ENCODE measurements at places on chromosomes 5 and 9.

- no peak for DNase-seq
These were observed 56.9 kb upstream of the GALNT10 start for GRCh38 chr5:154133591-154133990.

GRCh38 chr9:27618066-27618465, 44.8 kb upstream of the C9orf72 start:
- DNase-seq = no peak

DNA sequence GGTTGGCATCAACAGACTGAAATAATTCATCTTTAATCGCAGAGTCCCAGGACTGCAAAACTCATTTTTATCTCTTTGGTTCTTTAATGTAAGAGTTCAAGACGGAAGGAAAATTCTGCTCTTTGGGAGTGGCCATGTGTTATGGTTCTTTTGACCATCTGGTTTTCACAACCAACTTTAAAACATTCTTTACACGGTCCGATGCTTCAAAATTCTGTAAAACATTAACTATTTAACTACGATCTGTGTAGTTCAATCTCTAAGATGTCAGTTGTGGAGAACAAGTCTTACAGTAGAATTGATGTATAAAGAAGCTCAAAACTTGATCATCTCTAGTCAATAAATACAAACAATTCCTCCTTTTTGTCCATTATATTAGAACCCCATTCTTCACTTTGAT, 83.0 kb downstream of the CMYA5 start:
- DNase-seq = no peak

- DNase-seq = peak; percentile 26
These were observed 1.2 kb downstream of the CDKN2B-AS1 start for GRCh38 chr9:21995666-21996398.

DNA sequence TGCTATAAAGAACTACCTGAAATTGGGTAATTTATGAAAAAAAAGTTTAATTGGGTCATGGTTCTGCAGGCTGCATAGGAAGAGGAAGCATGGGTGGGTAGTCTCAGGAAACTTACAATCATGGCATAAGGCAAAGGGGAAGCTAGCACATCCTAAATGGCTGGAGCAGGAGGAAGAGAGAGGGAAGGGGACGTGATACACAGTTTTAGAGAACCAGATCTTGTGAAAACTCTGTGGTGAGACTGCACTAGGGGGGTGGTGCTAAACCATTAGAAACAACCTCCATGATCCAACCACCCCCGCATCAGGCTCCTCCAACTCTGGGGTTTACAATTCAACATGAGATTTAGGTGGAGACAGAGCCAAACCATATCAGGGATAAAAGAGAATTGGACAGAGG, 624.2 kb downstream of the PRR16 start:
- no peak for DNase-seq

DNA sequence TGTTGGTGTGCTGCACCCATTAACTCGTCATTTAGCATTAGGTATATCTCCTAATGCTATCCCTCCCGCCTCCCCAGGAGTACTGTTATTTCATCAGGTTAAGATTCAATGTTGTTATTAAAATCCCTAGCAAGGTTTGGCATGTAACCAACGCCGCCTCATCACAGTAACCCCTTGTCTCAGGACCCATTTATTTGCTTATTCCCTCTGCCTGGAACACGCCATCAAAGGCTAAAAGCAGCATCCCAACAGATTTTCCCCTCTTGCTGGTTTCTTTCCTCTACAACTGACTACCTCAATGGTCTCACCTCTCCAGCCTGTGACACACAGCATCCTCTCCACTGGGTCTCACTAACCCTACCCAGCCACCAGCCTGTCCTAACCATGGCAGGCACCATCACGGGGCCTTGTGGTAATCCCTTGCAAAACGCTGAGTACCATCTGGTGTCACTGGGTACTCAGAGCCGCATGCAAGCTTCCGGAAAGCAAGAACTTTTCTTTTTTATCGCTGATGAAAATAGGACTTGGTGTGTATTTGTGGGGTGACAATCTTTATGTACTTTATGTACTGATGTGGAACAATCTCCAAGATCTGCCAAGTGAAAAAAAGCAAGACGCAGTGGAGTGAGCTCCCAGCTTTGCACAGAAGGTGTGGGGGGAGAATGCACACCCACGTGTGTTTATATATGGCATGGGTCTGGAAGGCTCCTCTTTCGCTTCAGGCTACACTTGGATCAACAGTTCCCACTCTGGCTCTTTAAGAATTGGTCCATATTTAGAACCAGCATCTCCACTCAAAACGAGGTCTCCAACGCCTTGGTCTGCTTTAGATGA, 6.1 kb downstream of the RPS14 start:
- DNase-seq = no peak

- no peak for DNase-seq
These were observed 189.6 kb upstream of the SEMA6A start for GRCh38 chr5:116763987-116764866.

DNA sequence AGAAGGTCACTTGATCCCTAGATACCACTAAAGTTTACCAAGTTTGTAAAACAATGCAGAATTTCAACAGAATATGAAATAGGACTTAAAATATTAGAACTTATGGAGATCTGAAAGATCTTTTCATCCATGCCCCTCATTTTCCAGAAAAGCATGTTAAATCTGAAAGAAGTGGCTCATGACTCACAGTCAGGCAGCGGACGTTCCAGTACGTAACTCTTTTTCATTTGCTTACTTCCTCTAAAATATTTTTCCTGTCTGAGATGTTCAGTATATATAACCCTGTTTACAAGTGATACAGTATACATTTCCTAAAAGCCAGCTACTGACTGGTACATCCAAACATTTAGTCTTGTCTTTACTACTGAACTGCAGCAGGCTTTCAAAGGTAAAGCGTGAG, 22.3 kb downstream of the FBXW2 start:
- DNase-seq = no peak

DNA sequence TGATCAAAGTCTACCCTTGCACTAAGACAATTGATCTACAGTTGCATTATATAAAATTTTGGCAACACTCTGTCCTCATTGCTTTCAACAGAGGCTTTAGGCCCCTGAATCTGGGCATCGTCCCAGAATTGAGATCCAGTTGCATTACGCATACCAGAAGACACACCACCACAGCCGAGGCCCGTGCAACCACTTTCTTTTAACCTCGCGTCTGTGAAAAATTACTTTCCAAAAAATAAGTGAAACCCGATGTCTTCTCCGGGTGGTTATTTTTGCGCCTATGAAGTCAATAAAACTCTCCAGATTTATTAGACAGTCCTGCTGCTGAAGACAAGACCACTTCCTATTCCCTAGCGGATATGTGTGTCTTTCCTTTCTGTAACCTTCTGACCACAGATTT, 52.1 kb upstream of the NFIB start:
- DNase-seq = no peak

DNA sequence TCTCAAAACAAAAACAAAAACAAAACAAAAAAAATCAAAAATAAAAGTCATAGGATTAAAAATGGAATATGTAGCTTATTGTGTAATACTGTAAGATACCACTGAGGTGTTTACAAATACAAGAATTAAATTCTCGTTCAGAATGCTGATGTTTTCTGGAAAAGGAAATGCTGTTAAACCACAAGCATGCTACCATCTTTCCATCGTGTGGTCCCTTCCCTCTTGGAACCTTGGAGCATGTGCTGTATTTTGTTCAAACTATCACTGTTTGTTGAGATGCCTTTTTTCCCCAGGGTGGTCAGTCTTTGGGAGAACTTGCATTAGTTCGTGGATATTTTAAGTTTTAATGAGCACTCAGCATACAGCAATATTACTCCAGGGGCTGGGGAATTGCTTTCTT, 39.7 kb downstream of the SUB1 start:
- no peak for DNase-seq

GRCh38 chr9:15834541-15834940, 281.7 kb downstream of the CCDC171 start:
- no peak for DNase-seq

GRCh38 chr5:82847562-82847961, 229.6 kb downstream of the TMEM167A start:
- DNase-seq = no peak

- no peak for DNase-seq
These were observed 191.0 kb upstream of the S1PR3 start for GRCh38 chr9:88800329-88800682.

- DNase-seq = no peak
These were observed 3.7 kb upstream of the CD274 start for GRCh38 chr9:5446451-5447236.

DNA sequence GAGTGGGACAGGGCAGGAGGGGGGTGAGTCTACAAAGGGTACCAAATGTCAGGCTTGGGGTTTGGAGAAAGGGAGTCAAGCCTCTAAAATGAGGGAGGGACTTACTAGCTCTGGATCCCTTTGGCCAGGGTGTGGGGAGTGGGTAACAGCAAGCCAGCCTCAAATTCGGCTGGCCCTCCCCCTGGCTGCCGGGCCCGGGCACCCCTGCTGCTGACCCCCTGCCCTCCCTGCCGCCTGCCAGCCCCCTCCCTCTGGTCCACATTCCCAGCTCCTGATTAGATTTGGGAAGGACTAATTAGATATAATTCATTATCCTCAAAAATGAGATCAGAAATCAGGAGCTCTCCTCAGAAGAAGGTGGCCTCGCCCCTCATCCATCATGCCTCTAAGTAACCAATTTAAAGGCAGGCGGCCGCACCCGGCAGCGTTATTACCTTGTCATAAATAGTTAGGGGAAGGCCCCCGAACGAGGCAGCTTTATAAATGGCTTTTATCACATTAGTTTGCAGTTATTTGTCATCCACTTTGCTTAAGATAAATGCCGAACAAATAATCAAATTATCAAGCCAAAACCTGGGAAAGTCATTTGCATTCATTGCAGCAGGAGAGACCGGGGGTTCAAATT, 44.6 kb downstream of the LMX1B start:
- no peak for DNase-seq

DNA sequence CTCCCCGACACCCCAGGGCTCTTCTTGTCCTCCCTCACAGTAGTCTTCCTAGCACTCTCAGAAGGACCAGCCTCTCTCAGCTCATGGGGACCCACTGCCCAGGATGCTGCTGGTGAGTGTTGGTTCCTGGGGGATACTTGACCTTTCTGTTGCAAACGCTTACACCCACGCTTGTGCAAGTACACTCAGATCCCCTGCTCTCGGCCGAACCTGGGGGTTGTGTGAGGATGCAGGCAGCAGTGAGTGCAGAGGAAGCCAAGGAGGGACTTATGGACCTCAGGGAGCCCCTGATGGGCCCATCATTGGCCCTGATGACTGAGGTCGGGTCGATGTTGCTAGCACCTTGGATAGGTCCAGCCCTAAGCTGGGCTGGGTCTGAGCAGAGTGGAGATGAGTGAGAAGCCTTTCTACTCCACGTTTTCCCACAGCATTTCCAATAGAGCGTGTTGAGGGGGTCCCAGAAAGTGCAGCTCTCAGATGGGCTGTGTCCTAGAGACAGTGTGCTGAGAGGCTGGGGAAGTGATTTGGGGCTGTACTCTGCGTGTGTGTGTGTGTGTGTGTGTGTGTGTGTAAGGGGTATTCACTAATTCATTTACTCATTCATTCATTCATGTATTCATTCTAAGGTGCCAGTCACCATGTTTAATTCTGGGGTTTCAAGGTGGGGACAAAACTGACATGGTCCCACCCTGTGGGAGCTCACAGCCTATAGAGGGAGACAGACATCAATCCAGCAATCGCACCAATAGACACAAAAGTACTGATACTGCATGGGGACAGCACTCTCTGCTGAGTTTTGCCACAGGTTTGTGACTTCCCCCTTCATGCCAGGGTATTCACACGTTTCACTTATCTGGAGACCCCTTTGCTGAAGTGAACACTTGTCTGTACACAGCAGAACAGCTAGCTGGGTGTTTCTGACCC, 25.2 kb upstream of the PITX1 start:
- DNase-seq = no peak

- no peak for DNase-seq
These were observed 273.5 kb downstream of the TMEM38B start for GRCh38 chr9:105967797-105968196.

DNA sequence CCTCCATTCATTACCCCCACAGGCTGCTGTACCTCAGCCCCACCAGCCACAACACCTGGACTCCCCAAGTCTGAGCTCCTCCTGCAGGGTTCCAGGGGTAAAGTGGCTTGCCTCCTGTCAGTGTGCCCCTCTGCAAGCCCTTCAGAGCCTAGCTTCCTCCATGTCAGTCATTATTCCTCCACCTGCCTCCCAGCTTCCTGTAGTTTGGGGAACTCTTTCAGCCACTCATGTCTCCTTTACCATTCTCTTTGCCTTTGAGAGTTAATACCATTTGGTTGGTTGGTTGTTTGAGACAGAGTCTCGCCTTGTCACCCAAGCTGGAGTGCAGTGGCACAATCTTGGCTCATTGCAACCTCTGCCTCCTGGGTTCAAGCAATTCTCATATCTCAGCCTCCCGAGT, 36.2 kb downstream of the IRF1 start:
- no peak for DNase-seq

DNA sequence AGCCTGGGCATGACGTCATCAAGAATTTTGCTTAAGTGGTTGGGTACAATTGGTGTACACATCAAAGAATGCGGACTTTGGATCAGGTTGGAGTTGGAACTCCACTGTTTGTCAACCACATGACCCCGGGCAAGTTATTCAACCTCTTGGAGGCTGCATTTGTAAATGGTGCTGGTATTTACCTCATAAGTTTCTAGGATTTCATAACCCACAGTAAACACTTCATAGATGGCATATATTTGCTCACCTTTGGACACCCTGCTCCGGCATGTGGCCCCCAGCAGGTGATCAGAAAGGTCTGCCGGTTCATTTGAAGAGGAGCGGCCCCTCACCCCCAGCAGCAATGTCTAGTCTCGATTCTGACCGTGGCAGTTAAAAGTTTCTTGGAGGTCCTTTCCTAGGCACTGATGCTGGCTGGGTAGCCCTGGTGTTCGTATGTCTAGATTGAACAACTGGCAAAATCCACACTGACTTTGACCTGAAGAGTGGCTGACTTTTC, 60.6 kb downstream of the IL6ST start:
- DNase-seq = no peak

DNA sequence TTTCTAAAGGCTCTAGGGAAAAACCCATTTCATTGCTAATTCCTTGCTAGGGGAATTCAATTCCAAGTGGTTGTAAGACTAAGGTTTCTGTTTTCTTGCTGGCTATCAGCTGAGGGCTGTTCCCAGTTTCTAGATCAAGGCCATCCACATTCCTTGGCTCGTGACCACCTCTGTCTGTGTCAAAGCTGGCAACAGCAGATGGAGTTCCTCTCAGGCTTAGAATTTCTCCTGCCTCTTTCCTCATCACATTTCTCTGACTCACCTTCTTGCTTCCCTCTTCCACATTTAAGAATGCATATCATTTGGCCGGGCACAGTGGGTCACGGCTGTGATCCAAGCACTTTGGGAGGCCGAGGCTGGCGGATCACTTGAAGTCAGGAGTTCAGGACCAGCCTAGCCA, 19.0 kb downstream of the DAB2IP start:
- DNase-seq = no peak

GRCh38 chr5:130106480-130106879, 202.2 kb downstream of the CHSY3 start:
- DNase-seq = no peak

DNA sequence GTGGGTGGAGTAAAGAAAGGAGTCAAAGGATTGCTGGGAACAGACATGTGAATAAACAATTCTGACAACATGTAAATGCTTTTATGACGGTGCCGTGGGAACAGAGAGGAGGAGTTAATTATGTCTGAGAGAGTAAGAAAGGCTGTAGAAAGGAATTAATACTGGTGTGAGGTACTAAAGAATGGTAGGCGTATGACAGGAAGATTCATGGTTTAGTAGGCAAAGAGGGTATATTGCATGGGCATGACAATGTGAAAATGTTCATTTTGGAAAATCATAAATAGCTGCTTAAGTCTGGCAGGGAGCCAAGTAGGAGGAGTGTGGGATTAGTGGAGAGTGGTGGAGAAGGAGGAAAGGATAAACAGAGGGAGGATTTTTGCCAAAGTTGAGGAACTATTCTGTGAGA, 19.7 kb downstream of the NAA35 start:
- DNase-seq = no peak

- no peak for DNase-seq
These were observed 235.3 kb downstream of the GABRB2 start for GRCh38 chr5:161311146-161311708.

Measured in heart right ventricle (tissue), 16 donors.